ENCODE measurements at places on chromosomes 16 and 17.

DNA sequence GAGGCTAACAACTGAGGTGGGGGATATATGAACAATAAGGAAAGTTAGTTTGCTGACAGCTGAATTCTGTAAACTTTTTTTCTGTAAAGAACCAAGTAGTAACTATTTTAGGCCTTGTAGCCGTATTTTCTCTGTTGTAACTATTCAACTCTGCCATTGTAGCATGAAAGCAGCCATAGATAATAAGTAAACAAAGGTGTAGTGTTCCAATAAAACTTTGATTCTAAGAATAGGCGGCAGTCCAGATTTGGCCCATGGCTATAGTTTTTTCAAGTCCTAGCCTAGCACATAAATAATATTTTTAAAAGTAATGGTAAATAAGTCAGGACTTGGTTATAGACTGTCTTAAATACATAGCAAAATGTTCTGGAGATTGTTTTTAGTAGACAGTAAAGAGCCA lies 142.0 kb downstream of the STXBP4 start:
- no peak for DNase-seq

DNA sequence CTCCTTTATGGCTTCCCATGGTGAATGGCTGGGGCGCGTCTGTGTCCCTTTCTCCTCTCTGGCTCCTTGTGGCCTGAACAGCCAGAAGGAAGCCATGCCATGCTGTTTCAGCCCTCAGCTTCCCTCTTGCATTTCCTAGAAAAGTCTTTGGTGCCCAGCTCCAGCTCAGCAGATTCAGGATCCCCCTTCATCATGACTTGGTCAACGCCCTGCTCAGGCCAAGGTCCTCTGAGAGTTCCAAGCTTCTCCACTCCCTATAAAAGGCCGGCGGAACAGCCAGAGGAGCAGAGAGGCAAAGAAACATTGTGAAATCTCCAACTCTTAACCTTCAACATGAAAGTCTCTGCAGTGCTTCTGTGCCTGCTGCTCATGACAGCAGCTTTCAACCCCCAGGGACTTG lies at the start of gene CCL13:
TSS of gene CCL13 (plus strand) at position 287 of the 400 bp plus-strand sequence. CDS start at position 334, 47 bp downstream.
- no peak for DNase-seq

DNA sequence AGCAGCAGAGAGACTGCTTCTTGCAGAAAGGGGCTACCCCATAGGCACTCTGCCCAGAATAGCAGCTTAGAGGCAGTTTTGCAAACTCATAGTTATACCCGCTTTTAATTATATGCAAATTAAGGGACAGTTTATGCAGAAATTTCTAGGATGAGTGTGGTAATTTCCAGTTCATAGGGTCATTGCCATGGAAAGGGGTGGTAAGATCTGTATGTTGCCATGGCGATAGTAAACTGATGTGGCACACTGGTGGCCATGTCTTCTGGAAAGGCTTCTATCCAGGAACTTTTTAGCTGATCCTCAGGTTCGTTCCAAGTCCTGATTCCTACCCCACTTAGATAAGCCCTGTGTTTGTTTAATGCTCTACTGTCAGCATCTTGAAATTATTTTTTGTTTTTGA lies 6.2 kb downstream of the STXBP4 start:
- no peak for DNase-seq

DNA sequence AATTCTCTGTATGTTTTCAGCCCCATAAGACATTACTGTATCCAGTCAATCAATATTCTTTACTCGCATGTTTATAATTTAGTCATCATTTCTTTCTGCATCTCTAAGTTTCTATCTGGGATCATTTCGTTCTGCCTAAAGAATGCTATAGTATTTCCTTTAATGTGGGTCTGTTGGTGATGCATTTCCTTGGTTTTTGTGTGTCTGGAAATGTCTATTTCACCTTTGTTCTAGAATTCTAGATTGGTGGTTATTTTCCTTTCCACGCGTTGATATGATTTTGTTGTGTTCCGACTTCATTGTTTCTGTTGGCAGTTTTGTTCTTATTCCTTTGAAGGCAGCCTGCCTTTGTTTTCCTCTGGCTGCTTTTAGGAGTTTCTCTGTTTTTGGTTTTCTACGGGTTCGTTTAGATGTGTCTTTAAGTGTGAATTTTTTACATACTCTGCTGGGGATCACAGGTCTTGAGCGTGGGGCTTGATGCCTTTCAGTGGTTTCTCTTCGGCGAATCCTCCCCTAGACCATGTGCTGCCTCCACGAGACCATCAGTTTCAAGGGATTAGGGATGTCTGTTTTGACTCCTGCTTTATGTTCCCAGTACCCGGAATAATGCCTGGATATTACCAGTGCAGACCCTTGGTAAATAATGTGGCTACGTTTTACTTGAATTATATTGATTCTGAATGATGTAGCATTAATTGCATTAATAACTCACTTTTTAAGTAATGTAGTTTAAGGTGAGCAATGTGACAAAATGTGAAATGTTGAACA lies 23.5 kb downstream of the POLR3E start:
- no peak for DNase-seq

DNA sequence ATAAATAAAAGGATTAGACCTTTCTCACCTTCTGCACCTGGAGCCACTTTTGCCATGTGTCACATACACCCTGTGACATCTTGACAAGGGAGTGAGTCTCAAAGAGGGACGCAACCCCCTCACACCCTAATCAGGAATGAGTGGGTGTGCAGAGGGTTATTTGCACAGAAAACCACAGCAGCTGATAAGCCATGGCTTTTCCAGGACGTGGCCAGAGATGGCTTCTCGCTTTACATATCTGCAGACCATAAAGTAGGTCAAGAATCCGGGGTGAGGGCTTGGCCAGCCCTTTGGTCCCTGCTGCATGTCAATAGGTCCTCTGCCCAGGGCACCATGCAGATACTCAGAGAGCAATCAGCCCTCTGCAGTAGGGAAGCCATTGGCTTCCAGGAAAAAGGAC lies 2.4 kb upstream of the CD300LF start:
- DNase-seq: no peak

Data from inflammatory macrophage treated with lipopolysaccharide for 4 hours (primary cell).